ENCODE measurements at places on chromosomes 1 and 21. TPM values are rescaled to one million over a fixed set of nuclear protein-coding genes. Genes with fewer than 3 reads are reported as not detected.
A peak's percentile ranks its signal among the peaks of the same experiment; 100 is the strongest.

The MAP3K21 gene
- total RNA-seq = 0.44 TPM

GRCh38 chr1:188669728-188670382 is 1807.8 kb downstream of the BRINP3 start:
- no peaks in the 10 kb centered on the region for H3K36me3 ChIP-seq
- DNase-seq = no peak
- no peaks in the 10 kb centered on the region for H3K4me1 ChIP-seq

DNA sequence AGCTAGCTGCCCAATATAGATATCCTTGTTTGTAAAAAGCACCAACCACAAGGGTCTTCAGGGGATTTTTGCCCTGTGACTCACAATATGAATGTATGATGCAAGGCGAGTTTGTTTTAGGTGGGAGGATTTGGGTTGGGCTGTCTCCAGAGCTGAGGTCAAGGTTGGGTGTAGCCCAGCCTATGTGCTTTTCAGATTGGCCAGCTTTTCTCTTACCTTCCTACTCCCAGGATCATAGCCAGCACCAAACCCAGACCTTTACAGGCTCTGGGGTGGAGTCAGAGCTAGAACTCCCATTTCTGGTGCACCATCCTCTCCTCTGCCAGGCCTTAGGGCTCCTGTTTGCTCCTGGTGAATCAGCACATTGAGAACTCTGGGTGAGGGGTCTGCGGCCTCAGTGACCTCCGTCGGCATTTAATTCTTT is 55.6 kb upstream of the GCLM start:
- no peaks in the 10 kb centered on the region for H3K4me1 ChIP-seq
- no peak overlapping the region for H3K4me3 ChIP-seq
- H3K27ac ChIP-seq = no peak overlapping the region
- no peak for DNase-seq

DNA sequence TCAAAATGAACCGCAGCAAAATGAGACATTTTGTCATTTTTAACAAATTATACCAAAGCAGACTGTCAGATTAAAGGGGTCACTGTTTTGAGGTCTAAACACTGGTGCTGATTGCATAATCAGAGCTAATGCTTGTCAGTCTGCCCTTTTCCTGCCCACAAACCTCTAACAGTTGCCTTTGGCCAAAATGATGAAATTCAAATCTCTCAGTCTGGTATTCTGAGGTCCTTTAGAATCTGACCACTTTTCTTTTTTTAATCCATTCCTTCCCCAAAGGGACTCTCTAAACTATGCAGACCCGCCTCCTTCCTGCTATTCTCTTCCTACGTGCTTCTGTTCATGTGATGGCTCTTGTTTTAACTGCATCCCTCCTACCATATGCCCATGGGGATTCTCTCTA is 145.2 kb upstream of the SPATA6 start:
- DNase-seq = no peak
- H3K27me3 ChIP-seq = no peaks in the 10 kb centered on the region

DNA sequence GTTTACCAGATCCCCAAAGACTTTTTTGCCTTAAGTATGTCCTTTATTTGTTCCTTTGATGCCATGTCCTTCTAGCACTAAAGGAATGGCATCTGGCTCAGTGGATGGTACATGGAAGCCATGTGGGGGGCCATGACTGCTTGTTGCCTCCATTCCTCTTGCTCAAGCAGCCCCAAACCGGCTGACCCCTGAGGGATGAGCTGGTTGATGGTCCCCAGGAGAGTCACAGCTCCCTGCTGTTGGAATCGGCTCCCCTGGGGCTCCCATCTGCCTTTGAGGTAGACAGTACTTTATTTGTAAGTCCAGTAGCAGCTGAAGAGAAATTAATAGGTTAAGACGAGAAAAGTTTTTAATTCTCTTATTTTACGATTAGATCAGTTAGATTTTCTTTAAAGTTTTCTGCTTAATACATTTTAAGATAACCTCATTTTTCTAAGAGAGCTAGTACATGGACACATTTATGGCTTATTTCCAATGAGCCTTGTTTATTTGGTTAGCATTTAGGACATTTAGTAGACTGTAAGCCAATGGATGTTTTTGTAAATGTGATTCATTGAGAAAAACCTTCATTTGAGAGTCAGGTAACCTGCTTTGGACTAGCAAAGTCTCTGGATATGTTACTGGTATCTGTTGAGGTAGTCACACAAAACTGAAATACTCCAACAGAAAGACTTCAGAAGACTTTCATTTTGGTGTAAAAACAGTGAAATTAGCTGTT is 88.2 kb downstream of the CAMTA1 start:
- no peak overlapping the region for H3K4me3 ChIP-seq
- H3K27ac ChIP-seq = no peak overlapping the region
- H3K36me3 ChIP-seq = peaks cover 21% of the 10 kb centered on the region

DNA sequence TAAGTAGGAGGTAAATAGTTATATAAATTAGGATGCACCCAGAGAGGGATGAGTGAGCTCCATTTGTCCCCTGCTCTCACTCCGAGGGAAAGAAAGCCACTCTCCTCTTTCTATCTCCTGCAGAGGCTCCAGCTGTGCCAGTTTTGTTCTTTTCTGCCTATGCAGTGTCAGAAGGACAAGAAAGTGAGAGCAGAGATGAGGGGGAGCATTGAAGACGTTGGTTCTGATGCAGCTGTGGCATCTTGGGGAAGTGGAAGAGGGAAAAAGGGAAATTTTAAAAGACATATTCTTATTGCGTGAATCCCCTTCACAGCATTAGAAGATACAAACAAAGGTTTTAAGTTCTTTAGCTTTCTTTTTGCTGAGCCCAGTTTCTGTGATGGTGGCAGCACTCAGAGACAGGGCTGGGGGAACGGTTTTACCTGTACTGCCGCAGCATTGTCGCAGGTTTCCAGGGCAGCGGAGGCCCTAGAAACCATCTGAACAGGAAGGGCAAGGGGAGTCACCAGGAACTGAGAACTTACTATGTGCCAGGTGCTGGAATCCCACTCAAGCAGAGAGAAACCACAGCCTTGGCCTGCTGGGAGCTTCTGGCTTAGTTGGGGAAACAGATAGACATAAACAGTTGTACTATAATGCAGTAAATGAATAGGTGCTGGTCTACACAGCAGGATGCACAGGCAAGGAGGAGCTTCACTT is 44.9 kb upstream of the USP24 start:
- no peaks in the 10 kb centered on the region for H3K4me1 ChIP-seq
- H3K27me3 ChIP-seq = no peaks in the 10 kb centered on the region
- DNase-seq = no peak
- no peak overlapping the region for H3K27ac ChIP-seq
- H3K4me3 ChIP-seq = no peak overlapping the region

DNA sequence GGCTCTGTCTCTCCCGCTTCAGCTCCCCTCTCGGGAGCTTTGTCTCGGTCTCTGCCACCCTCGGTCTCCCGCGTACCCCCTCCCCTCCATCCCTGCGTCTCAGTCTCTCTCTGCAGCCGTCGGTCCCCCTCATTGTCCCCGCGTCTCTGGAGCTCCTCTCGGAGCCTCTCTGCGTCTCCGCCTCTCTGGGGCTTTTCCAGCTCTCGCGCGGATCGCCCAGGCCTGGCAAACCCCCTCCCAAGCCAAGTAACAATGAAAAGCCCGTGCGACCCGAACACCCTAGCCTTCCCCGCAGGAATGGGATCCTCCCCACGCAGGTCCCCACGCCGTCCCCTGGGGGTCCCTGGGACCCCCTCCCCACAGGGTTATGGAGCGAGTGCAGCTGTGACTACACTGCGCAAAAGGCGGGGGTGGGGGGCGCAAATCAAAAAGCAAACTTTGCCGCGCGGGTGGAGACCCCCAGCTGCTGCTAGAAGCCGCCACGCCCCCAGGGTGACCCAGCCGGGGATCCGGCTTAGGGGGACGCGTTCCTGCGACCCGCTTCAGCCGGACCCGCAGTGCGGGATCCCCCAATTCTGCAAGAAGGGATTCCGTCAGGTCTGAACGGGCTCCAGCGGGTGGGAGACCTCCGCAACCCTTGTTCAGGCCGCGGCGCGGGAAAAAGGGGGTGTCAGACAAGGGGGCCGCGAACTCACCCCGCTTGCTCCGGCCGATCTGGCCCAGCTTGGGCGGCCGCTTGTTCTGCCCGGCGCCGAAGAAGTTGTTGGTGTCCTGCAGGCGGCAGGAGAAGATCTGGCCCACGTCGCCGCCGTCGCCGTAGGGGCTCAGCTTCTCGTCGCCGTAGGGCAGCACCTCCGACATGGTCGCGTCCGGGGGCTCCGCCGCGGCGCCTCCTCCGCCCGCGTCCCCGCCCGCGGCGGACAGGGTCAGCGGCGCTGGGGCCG is 1.2 kb downstream of the CAMK2N1 start:
- peaks cover 77% of the 10 kb centered on the region for H3K27me3 ChIP-seq
- DNase-seq = no peak
- H3K27ac ChIP-seq = peak overlapping the region; percentile 76
- no peaks in the 10 kb centered on the region for H3K36me3 ChIP-seq
- peaks cover 9% of the 10 kb centered on the region for H3K4me1 ChIP-seq

GRCh38 chr1:173328961-173329360 is 121.8 kb upstream of the TNFSF4 start:
- no peak for DNase-seq
- no peaks in the 10 kb centered on the region for H3K27me3 ChIP-seq
- no peaks in the 10 kb centered on the region for H3K36me3 ChIP-seq
- H3K4me1 ChIP-seq = peaks cover 21% of the 10 kb centered on the region
- H3K4me3 ChIP-seq = no peak overlapping the region
- no peak overlapping the region for H3K27ac ChIP-seq
